ENCODE measurements at places on chromosomes 7 and 10. TPM values are rescaled to one million over a fixed set of nuclear protein-coding genes. Genes with fewer than 3 reads are reported as not detected.

DNA sequence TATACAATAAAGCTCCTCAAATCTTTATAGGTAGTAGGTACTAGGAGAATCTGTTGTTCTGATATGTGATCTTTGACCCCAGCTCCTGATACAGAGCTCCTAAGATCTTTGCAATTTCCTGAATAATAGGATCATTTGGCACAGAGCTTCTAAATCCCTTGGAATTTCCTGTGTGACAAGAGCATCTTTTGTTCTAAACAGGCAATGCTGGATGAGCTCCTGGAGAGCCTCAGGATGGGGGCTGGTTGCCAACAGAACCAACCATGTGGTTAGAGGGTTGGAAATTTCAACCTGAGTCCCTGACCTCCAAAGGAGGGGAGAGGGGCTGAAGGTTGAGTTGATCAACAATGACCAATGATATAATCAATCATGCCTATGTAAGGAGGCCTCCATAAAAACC lies 629.0 kb downstream of the CCSER2 start:
- DNase-seq, result no peak

- DNase-seq, result no peak
Measured at GRCh38 chr10:129941199-129942018, 22.7 kb downstream of the EBF3 start.

GRCh38 chr7:128370491-128370890 lies 9.0 kb upstream of the PRRT4 start:
- DNase-seq, result no peak

DNA sequence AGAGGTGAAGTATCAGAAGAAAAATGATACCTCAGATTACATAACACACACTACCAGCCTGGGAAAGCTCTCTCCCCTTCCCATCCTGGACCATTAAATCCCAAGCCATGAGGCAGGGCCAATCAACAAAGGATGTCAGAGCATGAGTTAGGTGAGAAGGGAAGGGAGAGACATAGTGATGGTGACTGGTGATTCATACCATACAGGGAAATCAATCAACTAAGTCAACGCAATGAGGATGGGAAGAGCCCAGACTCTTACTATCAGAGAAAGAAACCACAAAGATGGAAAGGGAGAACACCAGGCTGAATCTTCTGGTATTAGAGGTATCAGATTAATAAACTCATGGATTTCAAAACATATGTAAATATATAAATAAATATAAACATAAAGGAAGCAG lies 185.4 kb downstream of the KMT2E start:
- DNase-seq, result no peak

DNA sequence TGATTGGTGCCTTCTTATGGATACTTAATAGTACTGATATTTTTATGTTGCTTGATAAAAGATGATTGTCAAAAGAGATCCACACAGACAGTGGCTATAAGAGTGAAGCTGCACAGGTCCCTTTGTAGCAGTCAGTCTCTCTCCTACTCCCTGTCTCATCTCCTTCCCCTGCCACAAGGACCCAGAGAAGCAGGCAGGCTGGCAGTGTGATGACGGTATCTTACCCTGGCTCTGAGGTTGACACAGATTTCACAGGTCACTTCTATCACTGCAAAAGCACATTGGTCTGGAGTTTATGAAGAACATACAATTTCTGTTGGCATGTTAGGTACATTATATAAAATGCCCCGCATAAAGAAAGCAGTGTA lies 64.4 kb upstream of the AHR start:
- DNase-seq, result no peak

- peak; percentile 44 for DNase-seq
Measured at GRCh38 chr10:48551861-48552591, 52.8 kb downstream of the ARHGAP22 start.

The TRPV6 gene
- 0.81 TPM for total RNA-seq

The HEPACAM2 gene
- total RNA-seq, result not detected

The CYP2C19 gene
- total RNA-seq, result not detected

The FAM13C gene
- total RNA-seq, result 0.39 TPM

The SPDYE6 gene
- not detected for total RNA-seq

The ELMO1 gene
- 7.8 TPM for total RNA-seq

The STEAP2 gene
- total RNA-seq, result 6.7 TPM

The CCDC3 gene
- 2.3 TPM for total RNA-seq

Data from H9 (cell line).